Renal pelvis (tissue), 12 donors: ENCODE measurements at places on chromosomes 13 and 19. TPM values are rescaled to one million over a fixed set of nuclear protein-coding genes. Genes with fewer than 3 reads are reported as not detected.

Gene GPX4
- 301 TPM for polyA plus RNA-seq

Gene GPALPP1
- 56.4 TPM for polyA plus RNA-seq

Gene KASH5
- 0.10 TPM for polyA plus RNA-seq

Gene PGLYRP1
- polyA plus RNA-seq, result 0.84 TPM

Gene DPF1
- 2.0 TPM for polyA plus RNA-seq

Gene LGALS4
- 1.9 TPM for polyA plus RNA-seq

Gene PINLYP
- 16.1 TPM for polyA plus RNA-seq

Gene ANGPTL8
- 0.74 TPM for polyA plus RNA-seq

Gene PEAK3
- polyA plus RNA-seq, result 0.12 TPM

Gene TPRX1
- polyA plus RNA-seq, result not detected

Gene RYR1
- polyA plus RNA-seq, result 5.2 TPM

Gene PNMA8B
- polyA plus RNA-seq, result 5.3 TPM

Gene GPR12
- not detected for polyA plus RNA-seq

Gene ERICH4
- 7.5 TPM for polyA plus RNA-seq

Gene CGB3
- polyA plus RNA-seq, result not detected

Gene MRI1
- 42.9 TPM for polyA plus RNA-seq

Gene DDX49
- polyA plus RNA-seq, result 57.4 TPM

Gene CPB2
- 0.13 TPM for polyA plus RNA-seq

Gene NANOS3
- polyA plus RNA-seq, result 1.6 TPM

Gene FGF21
- polyA plus RNA-seq, result not detected

Gene PLK5
- 0.20 TPM for polyA plus RNA-seq

Gene ARHGAP45
- 14.8 TPM for polyA plus RNA-seq

Gene HSPB6
- polyA plus RNA-seq, result 34.1 TPM

Gene ARHGAP33
- 38.7 TPM for polyA plus RNA-seq

Gene TINCR
- polyA plus RNA-seq, result 0.34 TPM

Gene ZNF296
- 2.1 TPM for polyA plus RNA-seq

Gene PSPN
- 3.0 TPM for polyA plus RNA-seq

Gene OR7G2
- polyA plus RNA-seq, result 0.07 TPM

Gene SHFL
- 27.7 TPM for polyA plus RNA-seq

Gene NKG7
- 1.6 TPM for polyA plus RNA-seq

Gene CASP14
- not detected for polyA plus RNA-seq

Gene CEACAM16
- polyA plus RNA-seq, result not detected

Gene CGB1
- not detected for polyA plus RNA-seq

Gene OR10H1
- polyA plus RNA-seq, result not detected

Gene C5AR1
- polyA plus RNA-seq, result 7.4 TPM

Gene ZNF417
- 19.9 TPM for polyA plus RNA-seq

Gene SHANK1
- polyA plus RNA-seq, result 4.9 TPM

Gene ADM5
- 2.1 TPM for polyA plus RNA-seq

Gene TUBA3C
- not detected for polyA plus RNA-seq

Gene LYPD4
- polyA plus RNA-seq, result not detected

Gene SIGLEC6
- polyA plus RNA-seq, result 0.16 TPM

Gene ADGRE2
- polyA plus RNA-seq, result 0.48 TPM

Gene MAG
- 5.1 TPM for polyA plus RNA-seq
